NCI-H82 (cell line): ENCODE measurements at places on chromosomes 12 and 14.

- DNase-seq = no peak
Observed at GRCh38 chr12:132771126-132771838, 9.7 kb upstream of the ANKLE2 start.

- no peak for DNase-seq
Observed at GRCh38 chr12:23628806-23629205, 320.7 kb downstream of the SOX5 start.

GRCh38 chr12:80565271-80565670, 121.2 kb downstream of the PTPRQ start:
- DNase-seq = no peak

DNA sequence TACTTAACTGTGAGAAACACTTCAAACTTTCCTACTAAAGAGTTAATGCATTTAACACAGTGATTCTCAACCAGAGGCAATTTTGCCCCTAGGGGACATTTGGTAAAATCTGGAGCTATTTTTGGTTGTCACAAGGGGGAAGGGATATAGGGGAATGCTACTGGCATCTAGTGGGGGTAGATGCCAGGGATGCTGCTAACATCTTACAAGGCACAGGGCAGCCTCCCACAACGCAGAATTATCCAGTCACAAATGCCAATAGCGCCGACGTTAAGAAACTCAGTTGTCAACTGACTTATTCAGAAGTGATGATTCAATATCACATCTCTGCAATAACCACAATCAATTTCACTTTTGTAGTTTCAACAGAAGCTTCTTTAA, 2.0 kb downstream of the EEA1 start:
- peak; percentile 48 for DNase-seq

DNA sequence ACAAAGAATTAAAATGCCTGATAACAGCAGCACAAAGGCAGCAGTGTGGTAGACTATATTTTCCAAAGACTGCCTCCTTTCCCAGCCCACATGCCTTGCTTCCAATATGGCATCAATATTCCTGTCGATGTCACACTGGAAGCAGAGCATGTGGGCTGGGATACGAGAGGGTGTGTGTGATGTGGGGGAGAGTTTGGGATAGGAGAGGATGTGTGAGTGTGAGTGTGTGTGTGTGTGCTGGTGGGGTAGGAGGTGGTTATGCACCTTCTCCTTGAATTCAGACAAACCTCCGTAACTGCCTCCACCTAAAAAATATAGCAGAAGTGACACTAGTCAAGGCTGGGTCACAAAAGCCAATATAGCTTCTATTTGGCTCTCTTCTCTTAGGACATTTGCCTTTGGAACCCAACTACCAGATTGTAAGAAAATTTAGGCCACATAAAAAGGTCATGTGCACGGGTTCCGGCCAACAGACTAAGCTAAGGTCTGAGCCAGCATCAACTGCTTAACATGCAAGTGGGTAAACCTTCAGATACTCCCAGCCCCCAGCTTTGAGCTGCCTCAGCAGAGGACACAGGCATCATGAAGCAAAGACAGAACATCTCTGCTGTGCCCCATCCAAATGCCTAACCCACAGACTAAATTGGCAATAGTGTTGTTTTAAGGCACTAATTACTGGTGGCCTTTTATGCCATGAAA, 29.5 kb downstream of the SPPL3 start:
- DNase-seq = no peak

DNA sequence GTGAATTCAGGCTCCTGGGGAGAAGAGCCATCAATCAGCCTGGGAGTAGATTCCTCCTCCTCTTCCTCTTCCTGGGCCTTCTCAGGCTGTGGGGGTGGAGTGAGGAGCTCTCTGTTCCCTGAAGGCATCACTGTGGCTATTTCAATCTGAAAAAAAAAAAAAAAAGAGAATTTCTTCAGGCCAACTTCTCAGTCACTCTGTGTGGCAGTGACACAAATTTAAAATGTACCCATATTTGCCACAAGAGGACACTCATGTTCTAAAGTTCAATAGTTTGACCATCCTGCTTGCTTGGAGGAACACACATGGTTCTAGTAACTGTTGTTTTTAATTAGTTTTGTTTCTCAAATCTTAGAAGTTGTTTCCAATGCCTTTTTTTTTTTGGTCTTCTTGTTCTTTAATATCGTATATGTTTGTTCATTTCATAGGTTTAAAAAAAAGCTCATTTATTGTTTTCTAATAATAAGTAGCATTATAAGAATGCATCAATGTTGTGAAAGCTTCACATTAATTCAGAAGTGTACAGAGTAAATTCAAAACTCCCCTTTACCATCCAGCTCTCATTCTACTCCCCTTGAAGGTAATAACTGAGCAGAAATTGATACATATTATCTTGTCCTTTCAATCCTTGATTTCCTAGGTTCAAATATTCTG, 23.3 kb upstream of the CCER1 start:
- DNase-seq = peak; percentile 72

DNA sequence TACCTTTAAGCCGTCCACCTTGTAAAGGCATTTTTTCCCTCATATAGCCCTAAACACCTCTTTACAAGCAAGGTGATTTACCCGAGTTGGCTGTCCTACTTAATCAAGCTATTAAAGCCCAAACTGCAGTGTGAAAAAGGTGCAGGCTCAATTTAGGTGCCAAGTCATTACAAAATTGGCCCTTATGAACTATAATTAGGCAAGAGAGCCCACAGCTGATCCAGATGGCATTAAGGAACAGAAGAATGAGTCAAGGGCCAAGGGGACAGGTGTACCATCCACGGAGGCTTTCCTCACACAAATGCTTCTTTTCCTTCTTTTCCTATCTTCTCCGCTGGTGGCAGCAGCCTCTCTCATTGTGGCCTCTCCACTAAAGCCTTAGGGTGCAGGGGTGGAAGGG, 90.5 kb downstream of the TTC8 start:
- DNase-seq = no peak

GRCh38 chr14:64279704-64280668, 14.2 kb downstream of the ESR2 start:
- DNase-seq = no peak

DNA sequence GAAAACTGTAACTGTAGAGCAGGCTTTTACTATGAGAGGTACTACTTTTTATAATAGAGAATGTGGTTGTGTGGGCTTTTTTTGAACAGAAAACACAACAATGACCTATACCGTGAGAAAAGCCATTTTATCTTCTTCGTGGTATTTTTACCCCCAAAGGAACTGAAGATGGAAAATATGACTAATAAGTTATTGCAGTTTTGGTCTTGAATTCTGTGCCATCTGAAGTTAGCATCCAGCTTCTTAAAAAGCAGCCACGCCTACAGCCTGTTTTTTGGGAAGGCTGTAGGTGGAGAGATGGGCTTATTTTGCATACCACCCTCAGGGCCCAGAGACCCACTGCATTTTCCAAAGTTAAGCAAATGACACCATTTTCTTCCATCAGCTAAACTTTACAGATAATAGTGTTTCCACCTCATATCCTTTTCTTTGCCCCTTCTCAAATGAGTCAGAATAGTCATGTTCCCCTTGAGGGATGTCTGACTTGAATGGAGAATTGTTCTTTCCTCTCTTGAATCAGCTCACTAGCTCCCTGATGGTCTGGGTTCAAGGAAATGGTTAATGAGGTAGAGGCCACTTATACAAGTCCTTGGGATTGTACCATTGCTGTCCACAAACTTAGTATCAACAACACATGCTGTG, 53.0 kb downstream of the TBC1D30 start:
- DNase-seq = no peak

GRCh38 chr12:50988871-50989270, 36.5 kb downstream of the HIGD1C start:
- DNase-seq = no peak

- DNase-seq = no peak
Observed at GRCh38 chr12:101750152-101750551, 10.9 kb upstream of the SYCP3 start.

- no peak for DNase-seq
Observed at GRCh38 chr14:55297611-55298499, 26.6 kb downstream of the FBXO34 start.

DNA sequence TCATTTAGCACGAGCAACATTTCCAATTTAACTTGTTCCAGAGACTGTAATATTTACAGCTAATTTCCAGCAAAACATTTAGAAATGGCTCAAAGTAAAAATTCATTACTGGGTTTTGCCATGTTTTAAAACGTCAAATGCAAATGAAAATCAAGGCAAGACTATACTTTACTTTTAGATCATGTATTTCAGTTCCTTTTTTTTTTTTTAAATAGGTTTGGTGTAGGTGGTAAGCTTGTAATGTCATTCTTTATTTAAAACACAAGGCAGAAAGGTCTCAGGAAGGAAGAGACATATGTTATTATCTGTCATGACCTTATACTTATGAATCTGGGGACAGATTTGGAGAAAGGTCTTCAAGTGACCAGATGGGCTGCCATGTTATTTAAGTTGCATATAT, 54.1 kb downstream of the GRIP1 start:
- DNase-seq = no peak

GRCh38 chr14:52153939-52154338, 85.1 kb upstream of the NID2 start:
- DNase-seq = no peak

DNA sequence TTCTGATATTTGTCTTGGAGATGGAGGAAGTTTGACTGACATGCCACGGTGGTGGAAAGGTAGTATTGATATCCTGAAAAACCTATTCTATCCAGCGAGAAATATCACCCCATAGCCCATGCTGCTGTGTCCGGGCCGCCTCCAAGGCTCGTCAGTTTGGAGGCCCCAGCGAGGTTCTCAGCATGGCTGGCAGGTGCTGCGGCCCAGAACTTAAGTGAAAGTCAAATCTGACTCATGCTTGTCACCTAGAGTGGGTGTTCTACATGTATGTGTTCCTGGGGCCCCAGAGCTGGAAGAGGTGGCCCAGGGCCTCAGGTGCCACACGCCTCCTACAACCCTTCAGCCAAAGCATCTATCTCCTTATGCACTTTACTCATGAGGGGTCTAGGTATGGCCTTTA, 92.9 kb downstream of the GCH1 start:
- no peak for DNase-seq

DNA sequence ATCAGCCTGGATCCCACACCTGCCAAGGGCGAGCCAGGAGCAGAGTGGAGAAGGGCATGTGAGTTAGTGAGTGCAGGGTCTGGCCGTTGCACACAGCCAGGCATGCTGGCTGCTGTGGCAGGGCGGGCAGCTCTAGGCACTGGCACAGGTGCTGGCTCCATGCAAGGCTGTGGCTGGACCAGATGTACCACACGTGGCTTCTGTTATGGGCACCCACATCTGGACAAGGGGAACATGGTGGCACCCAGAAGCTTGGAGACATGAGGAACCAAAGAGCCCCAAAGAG, 20.1 kb downstream of the SERPINA3 start:
- DNase-seq = no peak

DNA sequence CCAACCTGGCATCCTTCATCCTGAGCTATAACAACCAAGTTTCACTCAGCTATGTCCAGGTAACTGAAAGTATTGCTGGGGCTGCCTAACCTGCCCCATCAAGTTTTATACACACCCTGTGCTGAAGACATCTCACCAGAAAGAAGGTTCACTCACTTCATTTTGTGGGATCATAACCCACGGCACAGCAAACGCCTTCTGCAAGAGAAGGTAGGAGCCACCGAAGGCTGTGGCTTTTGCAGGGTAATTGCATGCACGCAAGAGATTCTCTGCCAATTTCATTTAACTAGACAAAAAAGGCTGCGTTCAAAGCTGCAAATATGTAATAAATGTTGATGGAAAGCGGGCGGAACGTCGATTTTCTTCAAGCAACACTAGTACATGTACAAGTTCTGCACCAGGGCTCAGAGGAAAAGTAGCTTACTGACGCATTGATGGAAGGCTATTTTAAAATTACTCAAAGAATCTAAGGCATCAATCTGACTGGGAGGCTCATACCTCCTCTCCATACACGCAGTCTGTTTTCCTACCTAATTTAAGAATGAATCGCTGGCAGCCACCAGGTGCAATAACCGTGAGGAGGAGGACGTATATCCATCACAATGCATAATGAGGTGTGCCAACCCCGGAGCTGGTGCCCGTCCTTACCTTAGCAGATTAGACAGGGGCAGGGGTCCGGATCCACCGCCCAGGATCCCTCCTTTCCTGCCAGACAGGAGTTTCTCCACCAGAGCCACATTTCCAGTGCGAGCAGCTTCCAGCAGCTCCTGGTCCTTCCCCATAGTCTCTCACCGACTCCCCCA, 1.1 kb downstream of the ANKS1B start:
- DNase-seq = peak; percentile 54

DNA sequence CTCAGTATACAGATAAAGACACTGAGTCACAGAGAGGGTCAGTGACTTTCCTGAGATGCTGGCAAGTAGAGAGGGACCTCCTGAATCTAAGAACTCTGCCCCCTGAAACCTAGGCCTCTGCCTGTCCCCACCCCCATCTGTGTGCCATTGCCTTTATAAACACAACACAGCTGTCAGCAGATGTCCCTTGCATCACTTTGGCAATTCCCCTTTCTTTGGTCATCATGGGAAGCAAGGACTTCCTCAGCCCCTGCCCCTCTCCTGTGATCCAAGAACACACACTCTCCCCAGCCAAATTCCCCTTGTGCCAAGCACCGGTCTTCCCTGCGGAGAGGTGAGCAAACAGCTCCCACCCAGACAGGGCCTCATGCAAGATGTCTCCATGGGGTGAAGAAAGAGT, 8.3 kb downstream of the TSPAN11 start:
- DNase-seq = no peak

DNA sequence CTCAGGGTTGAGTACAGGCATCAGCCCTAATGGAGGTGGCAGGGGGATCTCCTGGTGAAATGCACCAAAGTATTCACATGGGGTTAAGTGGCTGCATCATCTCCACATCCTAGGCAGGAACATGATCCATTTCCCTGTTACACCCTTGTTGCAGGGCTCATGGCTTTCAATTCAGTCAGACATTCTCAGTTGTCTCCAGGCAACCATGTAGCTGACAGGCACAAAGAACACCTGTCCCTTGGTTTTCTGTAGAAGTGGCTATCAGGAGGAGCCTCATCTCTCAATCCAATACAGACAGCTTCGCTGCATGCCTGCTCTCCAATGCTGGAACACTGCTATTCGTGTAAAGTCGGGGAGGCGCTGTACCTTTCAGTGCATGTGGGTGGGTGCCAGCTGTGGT, 299.0 kb upstream of the FOXG1 start:
- no peak for DNase-seq
